ENCODE measurements at places on chromosomes 1 and 21.

- no peak for DNase-seq
Observed at GRCh38 chr1:5744911-5745799, 247.1 kb downstream of the NPHP4 start.

GRCh38 chr21:38982096-38982495, 176.4 kb downstream of the ETS2 start:
- DNase-seq, result no peak

- DNase-seq, result no peak
Observed at GRCh38 chr1:236280438-236281197, 1.1 kb downstream of the ERO1B start.

GRCh38 chr1:211610779-211611556, 32.0 kb upstream of the SLC30A1 start:
- no peak for DNase-seq

- no peak for DNase-seq
Observed at GRCh38 chr1:111895469-111895868, 94.0 kb downstream of the KCND3 start.

DNA sequence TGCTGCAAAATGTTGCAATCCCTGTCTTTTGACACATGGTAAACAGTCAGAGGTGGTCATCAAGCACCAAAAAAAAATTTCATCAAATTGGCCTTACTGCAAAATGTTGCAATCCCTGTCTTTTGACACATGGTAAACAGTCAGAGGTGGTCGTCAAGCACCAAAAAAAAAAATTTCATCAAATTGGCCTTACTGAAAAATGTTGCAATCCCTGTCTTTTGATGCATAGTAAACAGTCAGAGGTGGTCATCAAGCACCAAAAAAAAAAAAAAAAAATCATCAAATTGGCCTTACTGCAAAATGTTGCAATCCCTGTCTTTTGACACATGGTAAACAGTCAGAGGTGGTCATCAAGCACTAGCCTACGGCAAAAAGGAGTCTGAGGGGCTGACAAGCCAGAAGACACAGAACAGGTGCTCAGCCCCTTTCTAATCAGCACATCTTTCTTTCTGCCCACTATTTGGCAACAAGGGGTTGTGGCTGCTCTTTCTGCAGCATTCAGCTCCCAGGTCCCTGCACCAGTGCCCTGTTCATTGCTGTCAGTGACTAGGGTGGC, 223.8 kb downstream of the KCNH1 start:
- DNase-seq, result no peak

DNA sequence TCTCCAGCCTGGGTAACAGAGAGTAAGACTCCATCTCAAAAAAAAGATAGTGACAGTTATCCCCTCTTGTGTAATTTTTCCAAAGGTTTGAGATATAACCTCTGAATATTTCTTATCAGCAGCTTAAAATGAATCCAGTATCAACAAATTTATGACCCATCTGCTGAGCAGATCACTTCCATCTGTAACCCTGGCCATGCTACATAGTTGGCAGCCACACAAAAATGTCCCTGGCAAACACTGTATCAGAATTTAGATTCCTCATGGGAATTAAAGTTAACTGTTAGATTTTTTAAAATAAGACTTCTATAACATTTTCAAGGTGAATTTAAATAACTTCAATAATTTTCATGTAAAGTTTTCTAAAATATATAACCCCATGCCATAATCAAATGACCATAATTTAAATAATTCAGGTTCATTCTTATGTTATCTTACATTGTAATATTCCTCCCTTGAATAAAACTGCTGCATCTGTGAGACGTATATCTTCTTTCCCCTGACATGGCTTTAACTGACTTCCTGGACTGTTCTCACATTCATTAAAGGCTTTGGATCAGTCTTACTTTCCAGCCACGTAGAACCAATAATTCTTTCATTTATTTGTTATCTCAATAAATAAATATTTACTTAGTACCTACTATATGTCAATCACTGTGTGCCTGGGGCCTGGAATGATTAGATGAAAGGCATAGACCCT, 5.3 kb upstream of the PRPF38B start:
- DNase-seq, result peak; percentile 43
